ENCODE measurements at places on chromosomes 5 and 9. TPM values are rescaled to one million over a fixed set of nuclear protein-coding genes. Genes with fewer than 3 reads are reported as not detected.

SPINK6 gene
- total RNA-seq, result not detected

SPATA31A3 gene
- not detected for total RNA-seq

SHISAL2B gene
- total RNA-seq, result not detected

DMGDH gene
- total RNA-seq, result 4.2 TPM

CAVIN4 gene
- total RNA-seq, result 0.49 TPM

MAPK9 gene
- total RNA-seq, result 19.6 TPM
